ENCODE measurements at places on chromosomes 1 and 21.
A peak's percentile ranks its signal among the peaks of the same experiment; 100 is the strongest.

GRCh38 chr1:160096274-160097116 lies 1.9 kb downstream of the IGSF8 start:
- no peak for DNase-seq

DNA sequence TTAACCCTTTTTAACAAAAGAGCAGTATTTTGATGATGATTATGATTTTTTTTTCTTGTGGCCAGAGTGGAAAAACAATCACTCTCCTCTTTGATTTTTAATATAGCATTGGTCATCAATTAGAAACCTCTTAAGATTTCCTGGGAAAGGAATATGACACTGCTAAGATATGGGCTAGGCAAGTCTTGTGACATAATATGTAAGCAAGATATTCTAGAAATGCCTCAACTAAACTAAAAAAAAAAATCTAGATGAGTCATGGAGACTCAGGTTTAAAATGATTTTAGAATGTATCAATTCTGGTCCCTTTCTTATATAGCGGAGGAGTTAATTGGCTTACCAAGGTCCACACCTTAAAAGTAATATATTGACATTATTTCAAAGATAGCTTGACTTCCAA lies 60.3 kb upstream of the JUN start:
- DNase-seq = no peak

- no peak for DNase-seq
These were observed 22.7 kb downstream of the SLC35D1 start for GRCh38 chr1:67031121-67031858.

- no peak for DNase-seq
These were observed 18.0 kb upstream of the GRHL3 start for GRCh38 chr1:24300971-24301784.

DNA sequence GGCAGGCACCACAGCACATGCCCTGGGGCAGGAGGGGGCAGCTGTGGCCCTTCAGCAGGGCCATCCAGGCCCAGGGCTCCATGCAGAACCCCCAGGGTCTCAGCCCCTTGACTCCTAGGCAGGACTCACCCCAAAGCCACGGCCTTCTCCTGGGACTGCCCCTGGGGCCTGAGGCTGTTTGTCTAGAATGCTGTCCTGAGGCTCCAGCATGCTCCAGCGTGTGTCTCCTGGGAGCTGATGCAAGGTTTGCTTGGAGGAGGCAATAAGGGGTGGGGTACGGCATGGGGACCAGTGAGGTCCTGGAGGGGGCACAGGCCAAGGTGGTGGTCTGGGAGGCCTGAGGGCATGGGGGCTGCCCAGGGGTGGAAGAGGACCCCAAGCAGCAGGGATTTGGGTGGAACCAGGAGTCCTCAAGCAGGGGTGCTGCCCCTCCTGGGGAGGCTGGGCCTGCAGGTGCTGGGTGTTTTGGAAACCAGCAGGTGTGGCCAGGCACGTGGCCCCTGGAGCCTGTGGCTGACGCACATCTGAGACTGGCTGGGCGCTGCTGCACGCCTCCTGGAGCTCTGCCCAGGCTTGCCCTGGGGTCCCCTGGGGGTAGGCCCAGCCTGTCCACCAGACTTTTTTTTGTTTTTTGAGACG lies 7.8 kb upstream of the CALML6 start:
- no peak for DNase-seq

DNA sequence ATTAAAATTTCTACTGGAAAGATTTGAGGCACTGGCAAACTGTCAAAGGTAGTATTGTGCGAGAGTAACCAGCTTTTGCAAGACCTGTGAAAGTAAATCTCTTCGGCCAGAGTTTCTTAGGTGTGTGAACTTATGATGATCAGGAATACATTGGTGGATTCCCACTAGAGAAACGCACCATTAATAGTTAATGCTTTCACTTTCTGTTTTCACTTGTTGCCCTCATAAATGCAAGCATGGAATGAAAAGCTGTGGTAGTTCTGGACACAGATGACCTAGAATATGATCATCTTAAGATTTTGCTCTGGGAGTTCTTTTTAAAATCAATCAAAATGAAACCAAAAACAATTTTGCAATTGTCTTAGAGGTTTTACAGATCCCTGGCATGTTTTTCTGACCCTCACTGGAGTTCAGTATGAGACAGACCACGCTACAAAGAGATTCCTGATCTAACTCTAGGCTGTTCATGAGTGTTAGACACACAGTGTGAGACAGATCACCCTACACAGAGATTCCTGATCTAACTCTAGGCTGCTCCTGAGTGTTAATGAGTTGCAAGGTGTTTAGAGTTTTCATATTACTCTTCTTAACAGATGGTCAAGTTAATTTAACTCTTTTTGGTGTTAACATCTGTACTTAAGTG lies 98.8 kb downstream of the SDCCAG8 start:
- no peak for DNase-seq

GRCh38 chr21:45875416-45875760 lies 106.2 kb upstream of the COL6A1 start:
- DNase-seq = no peak

DNA sequence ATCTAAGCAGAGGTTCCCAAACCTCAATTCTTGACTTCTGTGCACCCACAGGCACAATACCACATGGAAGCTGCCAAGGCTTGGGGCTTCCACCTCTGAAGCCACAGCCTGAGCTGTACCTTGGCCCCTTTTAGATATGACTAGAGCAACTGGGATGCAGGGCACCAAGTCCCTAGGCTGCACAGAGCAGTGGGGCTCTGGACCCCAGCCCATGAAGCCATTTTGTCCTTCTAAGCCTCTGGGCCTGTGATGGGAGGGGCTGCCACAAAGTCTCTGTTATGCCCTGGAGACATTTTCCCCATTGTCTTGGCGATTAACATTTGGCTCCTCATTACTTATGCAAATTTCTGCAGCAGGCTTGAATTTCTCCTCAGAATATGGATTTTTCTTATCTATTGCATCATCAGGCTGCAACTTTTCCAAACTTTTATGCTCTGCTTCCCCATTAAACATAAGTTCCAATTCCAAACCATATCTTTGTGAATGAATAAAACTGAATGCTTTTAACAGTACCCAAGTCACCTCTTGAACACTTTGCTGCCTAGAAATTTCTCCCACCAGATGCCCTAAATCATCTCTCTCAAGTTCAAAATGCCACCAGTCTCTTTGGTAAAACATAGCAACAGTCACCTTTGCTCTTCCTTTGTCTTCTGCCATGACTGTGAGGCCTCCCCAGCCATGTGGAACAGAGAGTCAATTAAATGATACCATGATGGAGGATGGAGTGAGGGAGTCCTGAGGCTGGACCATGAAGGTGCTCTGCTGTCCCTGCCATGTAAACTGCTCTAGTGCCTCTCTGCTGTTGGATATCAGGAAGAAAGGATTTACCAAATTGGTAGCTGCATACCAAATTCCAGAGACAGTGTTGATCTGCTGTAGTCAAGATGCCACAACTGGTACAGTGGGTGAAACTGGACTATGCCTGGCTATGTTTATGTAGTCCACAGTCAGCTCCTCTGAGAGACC lies 37.6 kb downstream of the RUNX3 start:
- no peak for DNase-seq

DNA sequence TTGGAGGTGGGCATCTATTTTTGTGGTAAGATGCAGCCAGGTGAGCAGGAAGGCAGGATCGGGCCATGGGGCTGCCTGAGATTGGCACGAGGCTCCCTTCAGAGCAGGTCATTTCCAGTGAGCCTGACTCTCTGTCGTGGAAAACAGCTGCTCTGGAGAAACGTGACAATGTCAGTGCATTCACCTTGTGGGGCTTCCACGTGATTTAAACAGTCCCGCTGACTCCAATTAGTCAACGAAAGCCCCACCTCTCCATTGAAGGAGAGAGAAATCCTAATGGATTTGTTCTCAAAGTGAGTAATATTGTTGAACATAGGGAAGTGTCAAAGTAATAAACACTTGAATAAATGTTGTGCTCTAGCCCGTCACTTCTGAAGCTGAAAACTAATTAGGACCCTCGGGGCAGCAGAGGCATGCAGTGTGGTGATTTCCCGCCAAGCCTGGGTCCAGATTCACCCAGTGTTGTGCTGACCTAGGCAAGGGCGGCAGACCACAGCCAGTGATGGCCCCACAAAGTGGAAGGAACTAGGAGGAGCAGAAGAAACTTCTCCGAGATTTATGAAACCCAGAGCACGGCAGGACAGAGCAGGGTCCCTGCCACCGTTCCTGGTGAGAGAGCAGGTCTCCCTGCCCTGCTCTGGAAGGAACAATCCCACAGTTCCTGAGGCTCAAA lies 172.5 kb upstream of the C1orf174 start:
- no peak for DNase-seq

GRCh38 chr1:27356277-27356618 lies 10.5 kb downstream of the MAP3K6 start:
- DNase-seq = no peak

DNA sequence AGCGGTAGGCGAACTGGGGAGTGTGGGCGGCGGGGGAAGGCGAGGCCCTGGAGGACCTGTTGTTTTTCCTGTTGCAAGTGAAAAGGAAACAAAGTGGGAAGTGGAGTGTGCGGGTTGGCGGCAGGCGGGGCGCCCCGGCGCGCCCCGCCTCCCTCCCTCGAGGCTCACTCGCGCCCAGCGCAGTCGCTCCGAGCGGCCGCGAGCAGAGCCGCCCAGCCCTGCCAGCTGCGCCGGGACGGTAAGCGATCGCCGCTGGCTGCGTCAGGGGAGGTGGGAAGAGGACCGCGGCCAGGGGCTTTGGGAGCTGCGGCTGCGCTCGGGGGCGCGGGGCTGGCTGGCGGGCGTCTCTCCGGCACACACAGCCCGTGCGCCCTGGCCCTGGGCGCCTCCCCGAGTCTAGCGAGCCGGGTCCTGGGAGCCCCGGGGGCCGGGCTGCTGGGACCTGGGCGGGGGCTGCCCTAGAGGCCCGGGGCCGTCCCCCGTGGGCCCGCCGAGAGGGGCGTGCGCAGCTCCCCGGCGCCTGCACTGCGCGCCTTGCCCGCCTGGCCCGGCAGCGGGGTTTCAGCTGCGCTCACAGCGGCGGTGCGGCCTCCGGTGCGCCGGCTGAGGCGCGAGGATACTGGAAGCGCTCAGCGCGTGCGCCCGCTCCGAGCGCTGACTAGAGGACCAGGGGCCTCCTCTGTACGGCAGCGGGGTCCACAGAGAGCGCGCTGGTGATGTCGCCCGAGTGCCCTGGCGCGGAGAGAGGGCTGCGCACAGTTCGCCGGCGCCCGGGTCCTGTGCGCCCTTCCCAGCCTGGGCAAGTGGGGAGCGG lies at the start of gene PIK3CD:
PIK3CD (plus strand) TSS at position 167 of the 814 bp plus-strand sequence. CDS start 58,725 bp downstream, outside the sequence.
- DNase-seq = peak; percentile 29

DNA sequence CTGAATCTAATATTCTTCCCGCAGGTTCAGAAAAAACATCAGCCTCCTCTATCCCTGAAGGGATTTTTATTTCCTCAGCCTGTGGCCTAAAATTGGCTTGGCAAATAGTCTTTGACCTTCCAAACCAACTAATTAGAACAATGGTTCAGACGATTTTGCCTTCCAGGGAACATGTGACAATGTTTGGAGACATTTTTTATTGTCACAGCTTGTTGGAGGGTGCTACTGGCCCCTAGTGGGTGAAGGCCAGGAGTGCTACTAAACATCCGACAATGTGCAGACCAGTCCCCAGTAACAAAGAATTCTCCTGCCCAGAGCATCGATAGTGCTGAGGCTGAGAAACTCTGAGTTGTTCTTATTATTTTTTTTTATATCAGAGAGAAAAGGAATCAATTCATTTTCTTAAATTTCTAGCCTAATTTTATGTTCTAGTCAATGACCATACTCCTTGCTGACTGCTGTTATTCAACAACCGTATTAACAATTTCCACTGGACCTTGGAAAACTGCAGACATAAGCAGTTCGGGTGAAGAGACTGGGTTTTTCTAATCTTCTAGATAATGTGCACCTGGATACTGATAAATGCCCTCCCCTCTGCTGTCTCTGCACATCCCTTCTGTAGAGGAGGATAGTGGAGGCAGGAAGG lies 280.7 kb downstream of the LMX1A start:
- DNase-seq = no peak

DNA sequence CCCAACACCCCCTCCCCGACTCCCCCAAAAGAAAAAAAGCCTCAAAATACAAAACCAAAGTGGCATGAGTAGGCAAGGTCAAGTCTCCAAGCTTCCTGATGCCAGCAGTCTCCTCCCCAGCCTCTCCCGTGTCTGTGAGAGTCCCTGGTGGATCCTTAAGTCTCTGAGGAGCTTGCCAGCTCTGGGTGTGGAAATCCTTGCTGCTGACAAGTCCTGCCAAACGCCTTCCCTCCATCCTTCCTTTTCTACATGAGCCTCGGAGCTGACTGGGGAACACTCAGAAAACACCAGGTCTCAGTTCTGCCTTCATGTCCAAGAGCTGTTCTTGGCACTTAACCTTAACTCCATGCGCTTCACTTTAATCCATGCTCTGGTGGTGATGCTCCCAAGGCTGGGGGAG lies 3.7 kb upstream of the ETV3L start:
- no peak for DNase-seq

DNA sequence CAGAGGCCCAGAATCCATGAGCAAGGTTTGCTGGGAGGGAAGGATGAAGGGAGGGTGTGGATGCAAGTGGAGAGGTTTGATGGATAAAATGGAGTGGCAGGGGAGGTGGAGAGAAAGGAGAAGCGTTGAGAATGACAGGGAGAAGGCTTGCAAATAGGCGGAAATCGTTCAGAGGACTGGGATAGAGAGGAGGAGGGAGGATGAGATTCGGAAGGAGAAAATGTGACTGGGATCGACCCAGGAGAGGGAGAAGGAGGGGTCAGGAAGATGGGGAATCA lies 376 bp downstream of the AVPR1B start:
- no peak for DNase-seq

DNA sequence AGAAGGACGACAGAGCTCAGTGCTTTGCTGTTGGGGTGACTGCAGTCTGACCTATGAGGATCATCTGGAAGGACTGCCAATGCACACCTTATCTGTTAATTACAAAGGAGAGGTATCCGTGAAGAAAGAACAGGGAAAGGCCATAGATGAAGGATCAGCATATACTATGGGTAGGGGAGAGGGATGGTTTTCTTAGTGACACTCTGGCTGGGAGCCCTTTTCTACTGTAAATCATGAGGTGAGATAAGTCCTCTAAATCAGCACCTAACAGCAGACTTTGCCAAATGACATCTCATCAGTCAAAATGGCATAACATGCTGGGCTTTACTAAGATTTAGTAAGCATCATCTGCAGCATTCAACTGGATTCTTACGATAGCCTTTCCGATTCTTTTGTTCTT lies 100.0 kb downstream of the PLPPR5 start:
- DNase-seq = no peak

DNA sequence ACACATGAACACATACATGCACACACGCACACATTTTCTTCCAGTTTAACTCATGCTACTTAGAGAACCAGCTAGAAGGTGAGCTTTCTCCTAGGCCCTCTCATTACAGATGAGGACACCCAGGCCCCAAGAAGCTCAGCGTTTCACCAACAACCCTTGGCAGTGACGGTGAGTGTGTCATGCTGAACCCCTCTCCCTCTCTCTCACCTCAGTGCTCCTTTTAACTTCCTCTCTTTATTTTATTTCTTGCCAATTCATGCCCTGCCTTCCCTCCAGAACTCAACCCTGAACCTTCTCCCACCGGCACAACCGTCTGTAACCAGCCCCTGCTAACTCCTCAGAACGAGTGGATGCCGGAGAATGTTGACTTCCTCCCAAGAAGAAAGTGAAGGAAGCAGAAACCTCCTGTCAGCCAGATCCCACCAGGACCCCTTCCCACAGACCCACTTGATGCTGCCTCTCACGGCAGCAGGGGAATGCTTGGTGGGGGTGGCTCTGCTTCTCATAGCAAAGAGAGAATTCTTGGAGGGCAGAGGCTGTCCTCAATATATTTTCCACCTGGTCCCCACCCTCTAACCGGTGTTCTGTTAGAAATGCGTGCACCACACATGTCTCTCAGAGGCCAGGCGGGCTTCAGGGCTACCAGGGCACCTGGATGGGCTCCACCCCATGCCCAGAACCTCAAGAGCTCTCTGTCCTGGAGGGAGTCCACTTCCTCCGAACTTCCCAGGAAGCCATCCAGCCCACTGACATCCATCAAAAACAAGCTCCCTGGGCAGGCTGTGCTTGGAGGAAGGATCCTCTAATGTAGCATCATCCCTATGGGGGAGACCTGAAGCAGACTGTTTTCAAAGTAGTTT lies 134.0 kb downstream of the TOMM20 start:
- DNase-seq = no peak
